ENCODE measurements at places on chromosomes 11 and 22.

DNA sequence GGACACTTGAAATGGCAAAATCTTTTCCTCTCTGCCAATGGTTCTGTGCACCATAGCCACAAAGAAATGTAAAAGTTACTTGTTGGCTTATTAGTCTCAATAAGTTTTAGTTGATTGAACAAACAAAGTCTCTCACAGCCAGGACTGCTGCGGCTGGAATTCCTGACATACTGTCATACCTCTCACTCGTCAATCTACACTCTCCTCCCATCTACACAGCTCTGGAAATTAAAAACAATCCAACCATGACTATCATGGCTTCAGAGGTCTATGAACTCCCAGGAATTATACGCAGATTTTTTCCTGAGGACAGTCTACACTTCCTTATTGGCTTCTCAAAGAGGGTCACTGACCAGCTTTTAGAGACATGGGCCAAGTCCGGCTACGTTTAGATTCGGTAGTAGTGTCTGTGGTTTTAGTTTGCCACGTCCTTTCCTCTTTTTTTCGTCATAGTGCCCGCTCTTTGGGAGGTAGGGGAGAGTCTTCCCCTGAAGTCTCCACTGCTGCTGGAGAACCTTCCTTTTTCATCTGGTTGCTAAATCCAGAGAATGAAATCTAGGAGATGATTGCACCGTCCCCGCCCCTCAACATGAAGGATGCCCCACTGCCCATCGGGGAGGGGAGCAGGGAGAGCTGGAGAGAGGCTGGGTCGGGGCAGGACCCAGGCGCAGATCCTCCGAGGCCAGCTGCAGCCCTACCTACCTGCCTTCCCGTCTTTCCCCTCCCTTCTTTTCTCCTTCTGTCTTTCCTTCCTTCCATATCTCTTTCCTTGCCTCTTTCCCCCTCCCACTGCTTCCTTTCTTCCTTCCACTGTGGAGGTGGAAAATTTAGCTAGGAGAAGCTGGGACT, 1.0 kb upstream of the PLEKHB1 start:
- no peak for DNase-seq

DNA sequence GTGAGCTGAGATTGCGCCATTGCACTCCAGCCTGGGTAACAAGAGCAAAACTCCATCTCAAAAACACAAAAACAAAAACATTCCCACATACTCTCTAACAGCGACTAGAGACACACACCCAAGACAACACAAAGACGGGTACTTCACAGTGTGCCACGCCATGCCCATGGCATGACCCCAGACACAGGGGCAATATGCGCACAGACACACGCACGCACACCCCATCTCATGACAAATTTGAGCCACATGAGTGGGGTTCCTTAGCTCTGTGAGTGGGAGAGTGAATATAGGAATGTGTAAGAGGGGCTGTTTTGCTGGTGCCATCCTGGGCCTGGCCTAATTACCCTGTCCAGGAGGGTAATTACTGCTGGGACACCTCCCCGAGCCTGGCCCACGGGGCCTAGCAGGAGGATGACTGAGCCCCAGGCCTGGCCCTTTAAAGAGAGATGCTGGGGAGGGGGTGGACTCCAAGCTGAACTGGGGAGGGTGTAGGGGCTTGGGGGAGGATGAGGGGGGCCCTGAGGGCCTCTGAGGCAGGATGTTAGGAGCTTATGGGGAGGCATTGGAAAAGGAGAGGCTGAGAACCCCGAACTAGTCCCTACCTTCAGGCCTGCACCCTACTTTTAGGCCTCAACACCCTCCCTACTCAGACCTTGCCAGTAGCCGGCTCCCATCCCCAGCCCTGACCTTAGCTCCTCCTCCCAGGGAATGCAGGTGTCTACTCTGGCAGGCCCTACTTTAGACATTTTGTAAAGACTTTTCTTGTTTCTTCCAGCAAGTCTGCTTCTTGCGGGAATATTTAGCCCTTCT, 1.5 kb downstream of the LTBP3 start:
- DNase-seq = no peak

GRCh38 chr22:46726986-46727317, 11.1 kb downstream of the CERK start:
- no peak for DNase-seq

DNA sequence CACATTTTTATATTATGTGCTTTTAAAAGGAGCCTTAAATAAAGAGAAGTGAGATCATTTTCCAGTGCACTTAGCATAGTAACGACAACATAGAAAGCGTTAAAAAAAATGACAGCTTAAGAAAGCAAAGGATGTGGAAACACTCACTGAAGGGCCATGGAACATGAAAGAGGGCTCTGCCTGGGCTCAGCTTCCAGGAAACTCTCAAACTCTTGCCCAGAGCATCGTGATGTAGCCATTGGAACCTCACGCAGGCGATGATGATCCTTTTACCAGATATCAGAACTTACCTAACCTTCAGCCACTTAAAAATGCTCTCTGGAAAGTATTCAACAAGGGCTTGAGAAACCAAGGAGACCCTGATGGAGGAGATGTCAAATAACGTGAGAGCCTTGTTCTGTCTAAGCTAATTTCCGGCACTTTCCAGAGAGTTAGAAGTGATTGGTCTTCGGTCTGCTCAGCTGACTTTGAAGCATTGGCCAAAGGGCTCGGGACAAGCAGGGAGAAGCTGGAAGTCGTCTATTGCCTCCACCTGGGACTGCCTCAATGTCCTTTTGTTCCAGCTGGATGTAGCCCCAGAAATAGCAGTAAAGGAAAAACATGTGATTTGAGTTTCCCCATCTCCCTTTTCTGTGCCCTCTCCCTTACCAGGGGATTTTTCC, 21.5 kb upstream of the ETS1 start:
- DNase-seq = no peak

- no peak for DNase-seq
Measured at GRCh38 chr11:79199729-79200354, 241.0 kb downstream of the TENM4 start.

GRCh38 chr11:43833657-43834073, 47.0 kb upstream of the ALKBH3 start:
- no peak for DNase-seq

DNA sequence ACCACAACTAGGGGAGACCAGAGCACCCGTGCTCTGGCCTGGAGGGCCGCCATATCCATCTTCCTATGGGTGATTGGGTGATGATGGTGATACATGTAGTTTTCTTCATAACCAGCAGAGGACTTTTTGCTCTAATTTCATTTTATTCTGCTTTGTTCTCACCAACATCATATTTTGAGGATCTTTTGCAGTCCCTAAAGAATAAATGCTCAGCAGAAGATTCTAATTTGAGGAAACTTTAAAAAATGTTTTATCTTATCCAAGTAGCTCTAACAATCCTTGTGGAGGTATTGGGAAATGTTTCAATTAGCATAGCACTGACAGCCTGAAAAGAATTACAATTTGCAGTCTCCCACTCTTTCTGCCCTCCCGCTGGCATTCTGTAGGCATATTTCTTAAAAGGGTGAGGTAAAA, 544.0 kb downstream of the NTM start:
- no peak for DNase-seq

GRCh38 chr11:128691802-128692752, 1.8 kb upstream of the FLI1 start:
- DNase-seq = no peak

DNA sequence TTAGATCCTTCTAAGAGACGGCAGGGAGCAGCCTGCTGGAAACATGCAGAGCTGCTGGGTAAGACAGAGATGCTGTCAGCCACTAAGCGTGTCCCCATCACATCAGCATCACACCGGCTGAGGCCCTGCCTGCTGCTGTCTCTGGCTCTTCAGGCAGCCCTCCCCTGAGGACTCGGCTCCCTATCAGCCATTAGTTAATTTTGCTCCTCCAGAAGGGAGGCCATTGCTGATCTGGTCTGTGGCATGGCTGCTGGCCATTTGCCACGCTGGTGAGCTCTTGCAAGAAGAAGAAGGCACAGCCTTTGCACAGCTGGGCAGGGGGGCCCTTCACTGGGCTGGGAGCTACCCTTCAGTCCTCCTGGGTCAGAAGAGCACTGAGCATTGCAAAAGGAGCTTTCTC, 131.2 kb upstream of the PARVA start:
- no peak for DNase-seq

DNA sequence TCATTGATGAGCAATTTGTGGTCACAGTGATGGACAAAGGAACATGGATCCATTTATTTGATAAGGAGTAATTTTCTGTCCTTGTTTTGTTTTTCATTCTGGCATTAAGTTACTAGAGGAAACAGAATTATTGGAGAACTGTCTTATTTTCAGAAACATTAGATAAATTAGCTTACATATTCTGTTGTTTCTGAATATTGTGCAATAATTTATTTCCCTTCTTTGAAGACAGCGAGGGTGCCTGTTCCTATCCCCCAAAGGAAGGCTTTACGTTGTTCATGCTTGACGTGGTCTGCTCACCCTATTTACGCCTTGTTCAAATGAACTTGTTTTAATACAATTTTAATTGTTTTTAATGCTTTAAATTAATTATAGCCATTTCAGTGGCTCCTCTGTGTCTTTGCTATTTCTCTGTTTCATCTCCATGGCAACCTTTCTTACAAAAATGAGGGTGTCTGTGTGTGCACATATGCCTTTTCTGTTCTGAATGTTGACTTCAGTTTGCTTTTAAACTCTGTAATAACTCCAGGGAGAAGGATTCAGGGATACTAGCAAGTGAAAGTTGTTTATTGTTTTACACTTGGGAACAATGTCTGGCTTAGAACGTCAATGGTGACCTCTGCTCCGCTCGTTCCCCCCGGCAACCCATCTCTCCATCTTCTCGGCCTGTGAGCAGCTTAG, 138.3 kb upstream of the PLET1 start:
- no peak for DNase-seq

DNA sequence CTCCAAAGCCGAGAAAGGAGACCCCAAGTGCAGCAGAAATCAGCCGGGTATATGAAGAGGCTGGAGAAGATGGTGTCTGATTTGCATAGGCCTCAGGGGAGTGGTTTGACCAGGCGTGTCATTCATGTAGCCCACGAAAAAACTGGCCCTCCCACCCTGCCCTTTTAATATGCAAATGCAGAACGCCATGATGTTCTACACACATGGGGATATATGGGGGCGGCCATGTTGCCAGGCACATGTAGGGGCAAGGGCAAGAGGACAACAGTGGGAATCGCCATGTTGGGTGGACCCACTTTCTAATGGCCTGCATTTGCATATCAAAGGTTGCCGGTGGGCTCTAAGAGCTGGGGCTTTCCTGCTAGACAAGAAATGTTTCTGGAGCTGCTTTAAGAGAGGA, 86.4 kb downstream of the ISX start:
- no peak for DNase-seq

DNA sequence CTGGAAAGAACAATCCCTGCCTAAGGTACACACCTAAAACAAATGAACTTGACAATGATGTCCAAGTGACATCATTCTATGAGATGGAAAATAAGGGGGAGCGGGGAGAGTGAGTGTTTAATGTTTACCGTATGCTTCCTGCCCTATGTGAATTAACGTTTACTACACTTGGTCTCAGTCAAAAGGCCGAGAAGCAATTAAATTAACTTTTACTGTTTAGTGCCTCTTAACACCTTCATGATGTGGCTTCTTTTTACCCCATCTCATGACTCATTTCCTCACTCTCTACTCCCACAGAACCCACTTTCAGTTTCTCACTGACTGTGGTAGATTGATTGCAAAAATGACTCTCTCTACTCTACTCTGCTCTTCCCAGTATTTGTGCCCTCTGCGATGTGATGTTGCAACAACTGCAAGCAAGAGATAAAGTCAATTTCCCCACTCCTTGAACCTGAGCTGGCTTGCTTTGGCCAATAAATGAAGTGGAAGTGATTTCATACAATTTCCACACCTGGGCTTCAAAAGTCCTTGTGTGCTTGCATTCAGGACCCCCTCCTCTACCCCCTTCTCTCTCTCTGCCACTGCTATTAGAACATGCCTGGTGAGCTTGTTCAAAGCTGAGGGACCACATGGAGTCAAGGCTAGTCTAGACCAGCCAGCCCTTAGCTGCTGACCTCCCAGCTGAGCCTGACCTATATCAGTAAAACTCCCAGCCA, 11.6 kb upstream of the ALKBH3 start:
- DNase-seq = no peak

GRCh38 chr11:122453586-122453985, 201.9 kb upstream of the UBASH3B start:
- no peak for DNase-seq

DNA sequence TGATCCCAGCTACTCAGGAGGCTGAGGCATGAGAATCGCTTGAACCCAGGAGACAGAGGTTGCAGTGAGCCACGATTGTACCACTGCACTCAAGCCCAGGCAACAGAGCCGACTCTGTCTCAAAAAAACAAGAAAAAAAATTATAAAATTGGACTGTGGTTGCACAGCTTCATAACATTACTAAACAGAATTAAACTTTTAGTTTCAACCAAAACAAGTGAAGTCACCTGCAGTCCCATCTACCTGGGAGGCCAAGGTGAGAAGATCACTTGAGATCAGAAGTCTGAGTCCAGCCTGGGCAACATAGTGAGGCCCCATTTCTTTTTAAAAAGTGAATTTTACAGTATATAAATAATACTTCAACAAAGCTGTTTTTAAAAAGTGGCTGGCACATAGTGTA, 47.8 kb upstream of the CD5 start:
- DNase-seq = no peak

- no peak for DNase-seq
Measured at GRCh38 chr11:48064306-48064705, 83.9 kb downstream of the PTPRJ start.

GRCh38 chr11:27212248-27212780, 150.7 kb downstream of the CCDC34 start:
- DNase-seq = no peak

DNA sequence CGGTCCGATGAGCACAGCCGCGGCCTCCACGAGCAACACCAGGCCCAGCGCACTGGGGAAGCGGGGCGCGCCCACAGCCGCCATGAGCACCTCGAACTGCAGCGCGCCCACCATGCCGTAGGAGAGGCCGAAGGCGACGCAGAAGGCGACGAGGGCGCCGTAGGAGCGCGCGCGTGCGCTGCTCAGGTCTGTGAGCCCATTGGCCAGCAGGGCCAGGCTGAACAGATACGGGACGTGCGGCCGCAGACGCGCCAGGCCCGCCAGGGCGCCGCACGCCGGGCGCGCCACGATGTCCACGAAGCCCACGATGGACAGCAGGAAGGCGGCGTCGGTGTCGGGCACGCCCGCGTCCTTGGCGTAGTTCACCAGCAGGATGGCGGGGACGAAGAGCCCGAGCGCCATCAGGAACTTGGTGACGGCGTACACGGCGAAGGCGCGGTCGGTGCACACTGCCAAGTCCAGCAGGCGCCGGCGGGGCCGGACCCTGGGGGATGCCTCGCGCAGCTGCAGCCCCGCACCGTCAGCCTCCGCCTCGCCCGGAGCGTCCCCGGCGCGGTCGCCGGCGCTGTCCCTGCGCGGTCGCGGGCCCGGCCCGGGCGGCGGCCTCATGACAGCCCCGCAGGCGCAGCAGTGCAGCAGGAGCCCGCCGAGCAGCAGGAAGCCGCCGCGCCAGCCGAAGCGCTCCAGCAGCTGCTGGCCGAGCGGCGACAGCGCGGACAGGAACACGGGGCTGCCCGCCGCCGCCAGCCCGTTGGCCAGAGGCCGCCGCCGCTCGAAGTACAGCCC, 2.9 kb downstream of the SLC16A8 start:
- no peak for DNase-seq

GRCh38 chr11:16890442-16890841, 123.8 kb downstream of the PLEKHA7 start:
- no peak for DNase-seq

- DNase-seq = no peak
Measured at GRCh38 chr11:110621826-110622225, 90.4 kb downstream of the ARHGAP20 start.

- no peak for DNase-seq
Measured at GRCh38 chr11:120904116-120904515, 119.8 kb upstream of the TBCEL start.
